CD4-positive, alpha-beta T cell treated with Interleukin-4 for 4 hours (primary cell): ENCODE measurements at places on chromosomes 7 and 10.

DNA sequence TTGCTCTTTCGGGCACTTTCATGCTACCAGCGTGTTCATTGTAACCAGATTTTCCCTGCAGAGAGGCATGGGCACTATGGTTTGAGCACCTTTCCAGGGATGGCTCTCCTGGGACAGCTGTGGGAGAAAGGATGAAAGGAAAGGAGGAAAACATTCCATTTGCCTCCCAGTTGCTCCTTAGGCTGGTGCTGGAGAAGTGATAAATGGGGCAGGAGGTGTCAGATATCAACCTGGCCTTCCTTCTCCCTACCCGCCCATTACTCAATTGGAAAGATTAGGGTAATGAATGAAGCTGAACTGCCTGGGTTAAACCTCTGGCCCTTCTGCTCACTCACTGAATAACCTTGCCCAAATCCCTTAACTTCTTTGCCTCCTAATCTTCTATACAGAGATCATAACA, 228.4 kb downstream of the PLXNA4 start:
- DNase-seq: no peak

DNA sequence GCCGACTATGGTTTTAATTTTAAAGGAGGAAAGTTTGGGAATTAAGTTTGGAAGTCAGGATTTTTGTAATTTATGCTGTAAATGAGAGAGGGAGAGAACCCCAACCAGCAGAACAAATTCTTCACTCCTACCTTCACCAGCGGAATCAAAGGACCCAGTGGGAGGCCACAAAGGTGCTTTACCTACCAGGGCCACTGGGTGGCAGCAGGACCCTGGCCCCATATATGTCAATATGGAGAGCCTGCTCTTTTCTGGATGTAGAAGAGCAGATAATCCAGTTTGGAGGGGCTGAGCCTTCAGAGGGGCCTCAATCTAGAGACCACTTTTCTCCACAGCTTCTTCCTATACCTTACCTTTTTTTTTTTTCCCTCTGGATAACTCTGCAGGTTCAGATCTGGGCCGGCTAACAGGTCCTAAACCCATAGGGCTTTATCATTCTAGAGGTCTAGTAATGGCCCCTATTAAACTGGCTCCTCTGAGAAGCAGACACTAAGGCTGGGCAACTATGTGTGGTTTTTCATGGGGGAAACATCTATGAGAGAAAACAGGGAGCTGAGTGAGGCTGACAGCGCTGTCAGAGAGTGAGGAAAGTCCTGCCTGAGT, 8.5 kb upstream of the SCD start:
- DNase-seq: peak; percentile 71

- DNase-seq: no peak
Observed at GRCh38 chr10:33893506-33893905, 559.0 kb upstream of the NRP1 start.

GRCh38 chr10:97333601-97334369, 744 bp downstream of the FRAT2 start:
- DNase-seq: peak; percentile 22

GRCh38 chr7:47571331-47572093, 10.4 kb downstream of the TNS3 start:
- no peak for DNase-seq

- no peak for DNase-seq
Observed at GRCh38 chr7:1608318-1608717, 38.5 kb upstream of the PSMG3 start.
